ENCODE measurements at places on chromosomes 7 and 10.

DNA sequence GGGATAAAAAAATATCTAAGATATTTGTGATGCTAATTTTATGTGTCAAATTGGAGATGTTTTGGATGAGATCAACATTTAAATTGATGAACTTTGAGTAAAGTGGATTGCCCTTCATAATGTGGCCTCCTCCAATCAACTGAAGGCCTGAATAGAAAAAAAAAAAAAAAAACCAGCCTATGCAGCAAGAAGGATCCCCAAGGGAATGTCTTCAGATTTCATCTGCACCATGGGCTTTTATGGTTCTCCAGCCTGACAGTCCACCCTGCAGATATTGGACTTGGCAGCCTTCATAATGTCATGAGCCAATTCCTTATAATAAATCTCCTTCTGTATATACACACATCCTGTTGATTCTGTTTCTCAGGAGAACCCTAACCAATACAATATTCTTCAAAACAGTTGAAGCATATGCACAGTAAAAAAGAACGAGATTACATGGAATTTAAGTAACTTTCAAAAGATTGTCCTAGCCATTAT lies 316.9 kb upstream of the PLXDC2 start:
- no peak for DNase-seq

DNA sequence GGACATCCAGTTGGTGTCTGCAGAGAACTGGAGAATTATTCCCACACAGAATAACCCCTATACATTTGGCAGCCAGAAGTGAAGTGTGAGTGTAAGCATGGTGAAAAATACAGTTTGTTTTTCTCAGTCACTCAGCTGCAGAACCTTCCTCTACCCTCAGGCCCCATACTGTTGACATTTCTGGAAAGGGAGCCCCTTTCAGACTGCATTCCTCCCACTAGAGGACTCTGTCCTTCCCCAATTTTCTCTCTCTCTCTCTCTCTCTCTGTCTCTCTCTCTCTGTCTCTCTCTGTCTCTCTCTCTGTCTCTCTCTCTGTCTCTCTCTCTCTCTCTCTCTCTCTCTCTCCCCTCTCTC lies 86.8 kb upstream of the STEAP1B start:
- DNase-seq, result peak; percentile 6

DNA sequence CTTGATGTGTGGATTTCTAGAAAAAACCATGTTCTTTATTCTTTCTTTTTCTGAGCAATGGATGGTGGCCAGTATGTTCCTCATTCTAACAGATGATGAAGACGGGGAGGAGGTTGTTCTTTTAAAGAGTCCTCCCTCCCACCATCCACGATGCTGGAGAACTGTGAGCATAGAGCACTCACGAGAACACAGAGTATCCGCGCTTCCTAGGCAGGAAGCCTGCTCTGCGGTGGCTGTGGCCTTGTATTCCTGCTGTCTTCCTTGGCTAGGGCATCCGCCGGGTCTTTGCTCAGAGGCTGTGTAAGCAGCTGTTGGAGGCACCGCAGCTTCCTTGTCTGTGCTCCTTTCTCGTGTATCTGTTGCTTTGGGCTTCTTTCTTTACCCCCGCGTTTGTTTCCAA lies 214.2 kb downstream of the CCDC3 start:
- DNase-seq, result no peak

- peak; percentile 6 for DNase-seq
Observed at GRCh38 chr10:122142641-122143237, 128.4 kb upstream of the BTBD16 start.

DNA sequence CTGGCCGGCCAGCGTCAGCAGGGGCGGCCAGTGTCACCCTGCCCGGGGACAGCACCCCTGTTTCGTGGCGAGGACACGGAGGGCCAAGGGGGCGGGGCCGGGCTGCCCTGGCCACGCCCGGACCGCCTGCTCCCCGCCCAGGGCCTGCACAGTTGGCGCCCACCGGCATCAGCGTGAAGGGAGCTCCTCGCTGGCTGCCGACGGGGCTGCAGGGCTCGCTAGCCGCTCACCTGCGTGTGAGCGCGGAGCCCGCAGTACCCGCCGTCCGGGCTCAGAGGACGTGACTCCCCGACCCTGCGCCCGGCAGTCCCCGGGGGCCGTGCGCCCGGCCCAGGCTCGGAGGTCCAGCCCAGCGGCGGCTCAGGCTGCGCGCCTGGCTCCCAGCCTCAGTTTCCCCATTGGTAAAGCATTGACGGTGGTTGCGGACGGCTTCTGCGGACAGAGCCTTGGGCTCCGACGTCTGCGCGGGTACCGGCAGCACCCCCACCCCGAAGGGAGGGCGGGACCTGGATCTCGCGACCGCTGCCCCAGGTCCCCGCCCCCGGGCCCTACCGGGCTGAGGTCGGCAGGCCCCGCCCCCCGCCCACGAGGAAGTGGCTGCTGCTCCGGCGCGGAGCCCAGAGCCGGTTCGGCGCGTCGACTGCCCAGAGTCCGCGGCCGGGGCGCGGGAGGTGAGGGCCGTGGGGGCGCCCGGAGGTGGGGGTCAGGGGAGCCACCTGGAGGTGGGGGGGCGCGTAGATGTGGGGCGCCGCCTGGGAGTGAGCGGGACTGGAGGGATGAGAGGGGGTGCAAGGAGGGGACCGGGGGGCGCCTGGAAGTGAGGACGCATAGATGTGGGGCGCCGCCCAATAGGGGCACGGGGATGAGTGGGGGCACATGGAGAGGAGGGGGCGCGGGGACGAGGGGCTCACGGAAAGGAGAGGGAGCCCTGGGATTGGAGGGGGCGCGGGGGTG lies at the start of gene ARPC1B:
Gene ARPC1B, plus strand, starts transcription at position 620 of the 954 bp plus-strand sequence. CDS start 10,985 bp downstream, outside the sequence.
- peak; percentile 90 for DNase-seq

DNA sequence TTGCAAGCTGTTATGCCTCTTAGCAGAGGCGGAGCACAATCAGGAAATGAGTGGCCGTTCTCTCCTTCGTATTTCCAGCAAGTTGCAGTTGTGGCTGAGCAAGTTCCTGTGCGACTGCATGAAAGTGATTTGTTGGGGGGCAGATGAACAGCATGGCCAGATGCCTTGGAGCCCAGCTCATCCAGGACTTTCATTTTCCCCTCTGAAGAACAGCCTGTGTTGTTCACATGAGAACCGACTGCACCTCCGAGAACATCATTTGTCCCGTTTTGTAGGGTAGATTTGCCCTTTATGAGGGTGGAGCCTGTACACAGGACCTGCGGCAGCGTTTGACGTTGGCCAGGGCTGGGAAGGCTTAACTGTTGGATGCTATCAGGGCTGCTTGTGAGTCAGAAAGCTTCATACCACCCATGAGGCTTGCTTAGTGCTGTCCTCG lies 4.4 kb downstream of the BAG3 start:
- DNase-seq, result no peak

DNA sequence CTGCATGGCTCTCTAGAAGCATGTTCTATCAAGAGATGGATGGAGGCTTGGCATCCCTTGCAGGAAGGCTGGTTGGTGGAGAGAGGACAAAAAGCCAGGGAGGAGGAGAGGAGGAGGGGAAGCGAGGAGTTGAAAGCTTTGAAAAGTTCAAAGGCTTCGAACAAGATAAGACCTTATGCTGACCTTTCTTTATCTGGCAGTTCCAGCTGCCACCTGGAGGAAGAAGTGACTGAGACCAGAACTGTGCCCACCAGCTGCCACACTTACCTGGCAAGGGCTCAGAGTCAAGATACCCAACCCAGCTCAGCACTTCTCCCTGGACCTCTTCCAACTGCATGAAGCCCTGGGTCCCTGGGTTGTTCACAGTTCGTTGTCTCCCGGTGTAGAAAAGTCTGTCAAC lies 14.8 kb downstream of the CCL24 start:
- no peak for DNase-seq

Measured in NCI-H345 (cell line).